Activated T-cell treated with anti-CD3 and anti-CD28 coated beads, Interleukin-2, amount 50 U/mL, for 72 hours (primary cell): ENCODE measurements at places on chromosomes 3 and 15. TPM values are rescaled to one million over a fixed set of nuclear protein-coding genes. Genes with fewer than 3 reads are reported as not detected.

The MASP1 gene
- not detected for total RNA-seq

GRCh38 chr15:77864211-77865105, 213.1 kb downstream of the TBC1D2B start:
- DNase-seq, result no peak

The DPPA2 gene
- not detected for total RNA-seq

DNA sequence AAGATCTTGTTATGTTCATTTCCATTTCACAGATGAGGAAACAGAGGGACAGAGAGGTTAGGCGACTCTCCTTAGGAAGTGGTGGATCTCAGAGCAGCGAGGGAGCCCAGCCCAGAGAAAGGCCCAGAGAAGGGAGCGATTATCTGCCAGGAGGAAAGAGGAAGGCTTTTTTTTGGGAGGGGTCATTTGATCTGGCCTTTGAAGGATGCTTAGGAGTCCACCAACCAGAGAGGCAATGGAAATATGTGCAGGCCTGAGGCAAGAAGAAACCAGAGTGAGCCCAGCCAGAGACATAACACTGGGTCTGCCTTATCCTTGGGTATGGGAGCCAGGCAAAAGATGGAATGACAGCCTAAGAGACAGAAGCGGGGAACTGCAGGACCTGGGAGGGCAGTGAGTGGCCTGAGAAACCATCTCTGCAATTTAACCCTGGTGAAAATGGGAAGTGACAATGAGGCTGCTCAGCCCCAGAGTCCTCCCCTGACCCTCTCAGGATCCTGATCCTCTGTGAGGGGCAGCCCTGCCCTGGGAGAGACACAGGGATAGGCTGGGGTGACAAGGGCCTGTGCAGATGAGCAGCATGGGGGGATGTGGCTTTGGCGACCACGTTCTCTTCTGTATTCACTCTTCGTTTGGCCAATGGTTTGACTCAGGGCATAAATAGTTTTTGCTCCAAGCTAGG, 163.2 kb downstream of the WNT7A start:
- no peak for DNase-seq

DNA sequence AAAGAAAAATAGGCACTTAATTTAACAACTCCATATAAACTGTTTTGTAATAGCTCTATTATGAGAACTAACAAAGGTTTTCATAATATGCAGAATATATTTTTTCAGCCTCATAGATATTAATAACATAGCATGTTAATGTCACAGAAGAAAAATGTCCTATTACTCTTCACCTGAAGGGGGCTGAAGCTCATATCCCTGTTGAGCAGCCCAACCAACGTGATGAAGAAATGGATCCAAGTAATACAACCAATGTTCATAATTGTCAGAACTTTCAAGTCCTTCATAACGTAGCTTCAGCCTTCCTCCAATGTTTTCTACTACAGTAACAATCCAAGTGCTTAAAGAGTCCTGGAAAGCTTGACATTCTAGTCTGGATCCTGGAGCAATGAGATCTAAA, 34.5 kb upstream of the STIMATE start:
- DNase-seq, result no peak

DNA sequence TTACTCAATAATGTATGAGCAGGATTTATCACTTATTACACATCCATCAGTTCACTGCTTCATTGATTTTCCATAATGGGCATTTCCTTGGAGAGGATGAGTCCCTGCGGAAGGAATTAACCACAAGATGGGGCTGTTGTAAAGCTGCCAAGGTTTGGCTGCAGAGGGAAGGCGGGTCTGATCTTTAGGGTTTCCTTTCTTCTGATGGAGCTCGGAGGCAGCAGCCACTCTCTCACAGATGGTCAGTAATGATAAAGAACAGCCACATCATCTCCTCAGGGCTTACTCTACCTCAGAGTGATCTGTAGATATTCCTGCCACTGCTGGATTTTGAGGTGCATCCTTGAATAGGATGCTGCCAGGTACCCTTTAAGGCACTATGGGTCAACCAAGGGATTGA, 115.2 kb downstream of the USP13 start:
- no peak for DNase-seq

The CCDC54 gene
- total RNA-seq, result not detected

DNA sequence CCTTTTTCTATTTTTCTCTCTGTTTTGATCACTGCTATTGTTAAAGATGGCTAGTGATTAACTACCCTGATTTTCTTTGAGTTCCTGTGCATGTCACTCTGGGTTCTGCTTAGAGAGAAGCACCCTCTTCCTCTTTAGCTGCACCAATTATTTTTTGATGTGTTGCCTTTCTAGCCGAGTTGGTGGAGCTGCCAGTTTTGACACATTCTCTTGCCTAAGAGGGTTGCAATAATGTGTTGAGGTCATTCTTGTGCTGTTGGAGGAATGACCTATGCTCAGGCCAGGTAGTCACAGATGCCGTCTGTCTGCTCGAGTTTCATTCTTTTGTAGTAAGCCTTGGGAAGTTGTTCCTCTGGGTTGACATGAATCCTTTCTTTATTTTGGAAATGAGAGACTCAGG, 84.6 kb upstream of the DPH6 start:
- no peak for DNase-seq

DNA sequence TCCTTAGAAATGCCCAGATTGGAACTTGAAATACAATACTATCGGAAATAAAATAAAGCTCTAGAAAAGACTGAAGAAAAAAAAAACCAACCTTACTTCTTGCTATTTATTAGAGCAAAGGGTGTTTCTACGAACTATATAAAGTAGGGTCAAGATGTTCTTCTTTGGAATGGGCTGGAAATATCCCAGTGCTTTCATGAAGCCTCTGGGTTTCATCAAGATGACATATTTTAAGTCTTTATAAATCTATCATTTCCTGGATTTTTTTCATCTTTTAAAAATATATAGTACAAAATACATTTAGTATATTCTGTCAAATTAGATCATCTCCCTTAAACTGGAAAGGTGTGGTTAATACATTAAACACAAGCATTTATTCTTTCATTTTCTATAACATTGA, 978.8 kb downstream of the NAALADL2 start:
- DNase-seq, result no peak

The CHRD gene
- total RNA-seq, result 0.19 TPM

DNA sequence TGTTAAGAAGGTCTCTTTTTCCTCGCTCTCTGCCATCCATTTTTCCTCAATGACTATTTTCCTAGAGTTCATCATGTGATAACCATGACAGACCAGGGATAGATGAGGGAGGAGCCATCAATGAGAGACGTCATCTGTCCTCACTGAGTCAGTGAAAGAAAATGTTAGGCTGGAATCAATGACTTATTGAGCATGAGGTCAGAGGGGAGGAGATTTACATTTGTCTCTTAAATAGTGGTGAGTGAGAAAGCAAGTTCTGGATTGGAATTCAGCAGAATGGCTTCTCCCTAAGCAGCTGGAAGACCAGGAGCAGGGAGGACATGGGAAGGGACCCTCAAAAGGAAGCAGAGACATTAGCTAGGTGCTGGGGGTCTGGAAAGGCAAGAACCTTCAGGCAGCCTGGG, 28.2 kb upstream of the USP3 start:
- DNase-seq, result no peak

- DNase-seq, result no peak
Measured at GRCh38 chr3:138063416-138063815, 52.0 kb downstream of the DZIP1L start.

The DNAH12 gene
- total RNA-seq, result 0.21 TPM

The C3orf52 gene
- total RNA-seq, result 4.1 TPM

- no peak for DNase-seq
Measured at GRCh38 chr3:145716519-145716918, 444.5 kb downstream of the PLOD2 start.

GRCh38 chr15:50350621-50351020, 4.4 kb downstream of the GABPB1 start:
- DNase-seq, result no peak

The TP63 gene
- 1.6 TPM for total RNA-seq

DNA sequence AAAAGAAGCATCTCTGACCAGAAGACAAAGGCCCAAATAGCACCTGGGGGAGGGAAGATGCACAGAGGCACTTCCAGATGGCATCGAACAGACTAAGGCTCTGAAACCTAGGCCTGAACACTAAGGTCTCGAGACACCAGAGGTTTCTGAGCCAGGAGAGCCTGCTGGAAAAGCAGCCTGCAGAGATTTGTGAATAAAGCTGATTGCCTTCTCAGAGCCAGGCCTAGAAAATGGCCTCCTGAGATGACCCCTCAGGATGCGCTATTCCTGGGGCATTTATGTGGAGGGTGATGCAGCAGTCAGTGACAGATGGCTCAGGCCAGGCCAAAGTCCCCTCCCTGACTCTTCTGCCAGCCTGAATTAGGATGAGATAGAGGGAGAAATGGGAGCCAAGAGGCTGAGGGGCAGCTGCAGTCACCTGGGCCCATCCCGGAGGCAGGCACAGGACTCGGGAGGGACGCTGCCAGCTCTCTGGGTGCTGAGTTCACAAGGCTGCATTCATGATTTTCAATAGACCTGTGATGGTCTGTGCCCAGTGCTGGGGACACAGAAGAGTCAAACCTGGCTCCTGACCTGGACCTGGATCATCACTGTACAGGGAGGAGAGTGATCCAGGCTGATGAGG, 6.9 kb downstream of the PRSS50 start:
- DNase-seq, result no peak

DNA sequence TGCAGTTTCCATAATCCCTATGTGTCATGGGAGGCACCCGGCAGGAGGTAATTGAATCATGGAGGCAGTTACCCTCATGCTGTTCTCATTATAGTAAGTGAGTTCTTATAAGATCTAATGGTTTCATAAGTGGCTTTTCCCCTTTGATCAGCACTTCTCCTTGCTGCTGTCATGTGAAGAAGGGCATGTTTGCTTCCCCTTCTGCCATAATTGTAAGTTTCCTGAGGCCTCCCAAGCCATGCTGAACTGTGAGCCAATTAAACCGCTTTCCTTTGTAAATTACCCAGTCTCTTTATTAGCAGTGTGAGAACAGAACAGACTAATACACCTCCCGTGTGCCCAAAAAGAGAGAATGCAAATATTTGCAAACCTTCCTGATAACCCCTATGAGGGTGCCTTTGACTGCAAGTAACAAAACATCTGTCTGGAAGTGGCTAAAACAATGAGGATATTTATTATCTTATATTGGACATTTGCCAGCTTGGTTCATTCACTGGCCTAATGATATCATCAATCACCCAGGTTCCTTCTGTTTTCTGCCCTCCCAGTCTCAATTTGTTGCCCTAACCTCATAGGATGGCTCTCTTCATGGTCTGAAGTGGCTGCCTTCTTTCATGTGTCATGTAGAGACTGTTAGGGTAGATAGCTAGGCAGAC, 68.7 kb downstream of the BHLHE40 start:
- DNase-seq, result no peak

GRCh38 chr3:149395107-149396089, 17.9 kb upstream of the TM4SF1 start:
- no peak for DNase-seq

The KLHL6 gene
- 88.8 TPM for total RNA-seq

GRCh38 chr3:15038306-15038705, 26.8 kb downstream of the MRPS25 start:
- no peak for DNase-seq

The COL6A5 gene
- not detected for total RNA-seq

DNA sequence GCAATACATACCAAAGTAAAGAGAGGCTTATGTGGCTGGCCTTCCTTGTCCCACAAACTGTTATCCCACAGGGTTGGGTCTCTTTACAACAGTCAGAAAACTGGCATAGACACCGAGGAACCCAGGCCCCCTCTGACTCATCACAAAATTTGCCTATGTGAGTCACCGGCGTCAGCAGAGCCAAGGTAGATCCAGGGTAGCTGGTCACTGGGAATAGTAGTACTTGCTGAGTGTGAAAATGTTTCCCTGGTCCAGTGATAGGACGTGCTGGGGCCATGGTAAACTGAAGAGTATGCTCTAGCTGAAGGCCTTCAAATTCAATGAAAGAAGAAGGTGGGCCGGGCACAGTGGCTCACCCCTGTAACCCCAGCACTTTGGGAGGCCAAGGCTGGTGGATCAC, 27.1 kb upstream of the SKIL start:
- no peak for DNase-seq

The PLAAT1 gene
- not detected for total RNA-seq

The PLS1 gene
- total RNA-seq, result 5.3 TPM

DNA sequence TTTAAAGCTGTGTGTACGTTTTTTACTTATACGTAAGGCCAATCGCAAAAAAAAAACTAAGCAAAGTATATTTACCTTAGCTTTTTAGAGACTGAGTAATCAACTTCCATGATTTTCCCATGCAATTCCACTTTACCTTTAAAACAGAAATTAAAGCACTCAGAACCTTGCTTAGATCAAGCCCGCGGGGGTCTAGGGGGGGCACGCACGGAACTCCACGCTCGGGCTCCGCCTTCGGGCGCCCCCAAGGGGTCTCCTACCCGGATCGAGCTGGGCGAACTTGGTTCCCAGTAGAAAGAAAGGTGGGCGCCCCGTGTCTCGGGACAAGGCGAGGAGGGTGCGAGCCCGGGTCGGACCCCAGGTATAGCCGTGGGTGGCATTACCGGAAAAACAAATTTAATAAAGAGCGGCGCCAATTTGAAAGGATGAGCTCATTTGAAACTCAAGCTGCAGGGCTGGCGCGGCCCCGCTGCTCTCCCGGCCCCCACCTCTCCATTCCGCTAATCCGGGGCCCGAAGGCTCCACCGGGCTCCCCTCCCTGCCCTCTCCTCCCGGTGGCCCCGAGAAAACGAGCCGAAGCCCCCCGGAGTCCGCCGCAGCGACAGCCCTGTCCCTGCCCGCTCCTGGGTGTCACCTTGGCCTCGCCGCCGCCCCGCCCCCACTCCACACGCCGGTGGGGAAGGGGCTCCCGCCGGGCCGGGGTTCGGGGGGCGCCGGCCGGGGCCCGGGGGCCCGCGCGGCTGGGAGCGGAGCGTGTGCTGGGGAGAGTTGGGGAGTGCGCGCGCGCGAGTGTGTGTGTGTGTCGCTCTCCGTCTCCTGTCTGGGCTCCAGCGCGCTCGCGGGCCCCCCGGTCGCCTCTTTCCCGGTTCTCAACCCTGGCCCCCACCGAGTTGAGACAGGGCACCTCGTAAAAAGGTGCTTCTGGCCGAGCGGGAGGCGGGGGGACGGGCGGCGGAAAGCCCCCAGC, 1.5 kb downstream of the IGF2BP2 start:
- DNase-seq, result peak; percentile 40

GRCh38 chr3:16770021-16770420, 114.7 kb upstream of the PLCL2 start:
- DNase-seq, result no peak

DNA sequence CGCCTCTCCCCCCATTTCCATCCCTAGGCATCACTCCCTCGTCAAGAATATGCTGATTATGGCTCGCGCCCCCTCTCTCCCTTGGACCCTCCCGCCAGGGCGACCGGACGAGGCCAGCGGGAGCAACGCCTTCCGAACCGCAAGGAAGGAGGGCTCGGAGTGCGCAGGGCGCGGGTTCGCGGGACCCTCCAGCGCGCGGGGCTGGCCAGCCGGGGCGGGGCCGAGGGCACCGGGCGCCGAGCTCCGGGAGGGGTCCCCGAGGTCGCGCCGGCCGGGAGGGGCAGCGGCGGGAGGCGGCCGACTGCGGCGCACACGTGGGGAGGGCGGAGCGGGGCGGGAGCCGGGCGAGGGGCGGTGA, 483 bp downstream of the EHD4 start:
- no peak for DNase-seq

The MCF2L2 gene
- 7.6 TPM for total RNA-seq

The PPCDC gene
- 29.6 TPM for total RNA-seq

GRCh38 chr15:100167884-100168375, 173.8 kb downstream of the ADAMTS17 start:
- DNase-seq, result no peak
